ENCODE measurements at places on chromosomes 3 and 15.

- no peak for DNase-seq
Observed at GRCh38 chr15:45589256-45589655, 2.1 kb downstream of the BLOC1S6 start.

GRCh38 chr15:60800299-60801072 lies 321.5 kb upstream of the ICE2 start:
- DNase-seq = no peak

- DNase-seq = peak; percentile 38
Observed at GRCh38 chr15:67884514-67885174, 44.8 kb upstream of the RNU6-1 start.

- DNase-seq = no peak
Observed at GRCh38 chr3:4741404-4742307, 237.6 kb upstream of the BHLHE40 start.

GRCh38 chr3:45152307-45152706 lies 6.1 kb upstream of the CDCP1 start:
- DNase-seq = no peak

- no peak for DNase-seq
Observed at GRCh38 chr3:102193255-102193654, 241.6 kb upstream of the ZPLD1 start.

GRCh38 chr3:157129803-157130466 lies 30.0 kb downstream of the CCNL1 start:
- DNase-seq = no peak

DNA sequence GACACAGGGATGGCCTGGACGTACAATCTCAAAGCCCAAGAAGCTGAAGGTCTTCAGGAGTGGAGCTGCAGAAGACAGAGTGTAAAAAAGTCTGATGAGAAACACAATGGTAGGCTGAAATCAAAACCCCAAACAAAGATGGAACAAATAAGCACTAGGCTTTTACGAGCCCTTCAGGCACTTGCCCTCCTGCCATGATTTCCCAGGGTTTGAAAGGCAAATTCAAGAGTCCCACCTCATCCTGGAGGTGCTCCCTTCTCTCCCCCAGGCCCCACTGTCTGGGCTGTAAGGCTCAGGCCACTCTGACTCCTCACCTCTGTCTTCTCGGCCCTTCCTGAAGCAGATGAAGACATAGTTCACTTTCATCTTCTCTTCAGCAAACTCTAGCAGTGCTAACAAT lies 86.6 kb downstream of the RBPMS2 start:
- no peak for DNase-seq

GRCh38 chr3:124777762-124778470 lies 47.7 kb downstream of the UMPS start:
- no peak for DNase-seq

GRCh38 chr3:103308921-103309320 lies 874.1 kb downstream of the ZPLD1 start:
- no peak for DNase-seq

DNA sequence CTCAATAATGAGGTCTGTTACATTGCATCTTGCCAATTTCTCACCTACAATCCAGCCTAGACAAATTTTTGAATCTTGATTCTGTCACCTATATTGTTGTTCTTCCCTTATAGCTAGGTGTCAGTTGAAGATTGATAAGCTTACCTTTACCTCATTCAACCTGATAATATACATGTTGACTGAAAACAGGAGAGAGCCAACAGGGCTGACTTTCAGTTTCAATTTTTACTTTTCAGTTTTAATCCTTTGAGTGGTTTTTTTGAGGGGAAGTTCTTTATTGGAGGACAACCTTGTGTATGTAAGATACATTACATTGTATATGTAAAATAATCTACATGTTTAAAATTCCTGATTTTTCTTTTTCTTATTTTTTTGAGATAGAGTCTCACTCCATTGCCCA lies 5.8 kb downstream of the ATP13A5 start:
- no peak for DNase-seq

GRCh38 chr15:31396881-31397560 lies 70.4 kb downstream of the KLF13 start:
- DNase-seq = no peak

- no peak for DNase-seq
Observed at GRCh38 chr3:151003029-151003767, 30.7 kb upstream of the CLRN1 start.

GRCh38 chr15:67825881-67826716 lies 790 bp downstream of the SKOR1 start:
- DNase-seq = no peak

DNA sequence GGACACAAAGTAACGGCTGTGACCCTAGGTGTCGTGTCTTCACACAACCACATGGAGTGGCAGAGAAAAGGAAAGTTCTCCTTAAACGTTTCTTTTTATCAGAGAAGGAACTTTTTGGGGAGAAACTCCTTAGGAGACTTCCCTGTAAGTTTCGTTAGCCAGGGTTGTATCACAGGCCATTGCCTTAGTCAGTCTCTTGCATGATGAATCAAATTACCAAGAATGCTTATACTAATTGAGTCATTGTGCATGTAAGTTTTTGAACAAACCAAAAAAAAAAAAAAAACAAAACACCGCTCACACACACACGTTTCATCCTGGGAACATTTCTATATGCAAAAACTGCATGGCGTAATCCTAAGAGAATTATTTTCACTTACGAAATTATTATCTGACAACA lies 150.4 kb upstream of the SATB1 start:
- no peak for DNase-seq

DNA sequence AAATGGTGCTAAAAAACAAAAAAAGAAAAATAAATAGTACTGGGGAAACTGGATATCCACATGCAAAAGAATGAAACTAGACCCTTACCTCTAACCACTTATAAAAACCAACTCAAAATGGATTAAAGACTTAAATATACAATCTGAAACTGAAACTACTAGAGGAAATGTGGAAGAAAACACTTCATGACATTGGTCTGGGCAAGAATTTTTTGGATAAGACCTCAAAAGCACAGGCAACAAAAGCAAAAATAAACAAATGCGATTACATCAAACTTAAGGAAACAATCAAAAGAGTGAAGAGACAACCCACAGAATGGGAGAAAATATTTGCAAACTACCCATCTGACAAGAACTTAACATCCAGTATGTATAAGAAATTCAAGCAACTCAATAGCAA lies 6.4 kb downstream of the IFT57 start:
- no peak for DNase-seq

- no peak for DNase-seq
Observed at GRCh38 chr3:32452009-32452408, 50.6 kb downstream of the CMTM6 start.

DNA sequence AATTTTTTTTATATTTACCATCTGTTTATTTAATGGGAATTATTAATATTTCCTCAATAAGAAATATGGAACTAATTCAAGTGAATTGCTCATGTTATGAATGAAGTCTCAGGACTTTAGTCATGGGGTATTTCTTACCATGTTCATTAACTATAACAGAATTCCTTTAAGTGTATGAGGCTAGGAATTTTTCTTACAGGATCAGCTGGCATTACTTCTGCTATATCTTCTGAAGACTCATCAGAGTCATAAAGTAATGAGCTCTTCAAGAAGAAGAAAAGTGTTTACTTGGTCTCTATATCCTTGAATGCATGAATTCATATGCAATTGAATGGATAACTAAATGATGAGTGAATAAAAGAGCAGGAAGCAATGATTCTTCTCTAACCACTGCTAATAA lies 486.8 kb upstream of the THBS1 start:
- no peak for DNase-seq

- DNase-seq = peak; percentile 74
Observed at GRCh38 chr3:150787741-150788370, 24.9 kb upstream of the SIAH2 start.

DNA sequence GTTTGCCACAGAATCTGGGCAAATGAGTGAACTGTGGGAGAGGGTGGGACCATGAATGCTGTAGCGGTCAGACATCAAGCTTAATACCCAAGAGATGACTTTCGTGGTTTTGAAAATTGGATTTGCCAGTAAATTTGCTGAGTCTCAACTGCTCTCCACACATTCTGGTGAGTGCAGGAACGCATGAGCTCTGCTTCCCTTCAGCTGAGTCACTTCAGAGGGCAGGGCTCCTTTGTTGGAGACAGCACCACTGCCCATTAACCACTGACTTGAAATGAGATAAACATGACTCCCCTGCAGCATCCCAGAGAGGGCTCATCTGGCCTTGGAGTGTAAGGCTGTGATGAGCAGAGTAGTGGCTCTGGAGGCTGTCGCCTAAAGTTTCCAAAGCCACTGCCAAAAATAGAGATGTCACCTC lies 22.6 kb downstream of the RARRES1 start:
- DNase-seq = no peak
